ENCODE measurements at places on chromosomes 5 and 9.

DNA sequence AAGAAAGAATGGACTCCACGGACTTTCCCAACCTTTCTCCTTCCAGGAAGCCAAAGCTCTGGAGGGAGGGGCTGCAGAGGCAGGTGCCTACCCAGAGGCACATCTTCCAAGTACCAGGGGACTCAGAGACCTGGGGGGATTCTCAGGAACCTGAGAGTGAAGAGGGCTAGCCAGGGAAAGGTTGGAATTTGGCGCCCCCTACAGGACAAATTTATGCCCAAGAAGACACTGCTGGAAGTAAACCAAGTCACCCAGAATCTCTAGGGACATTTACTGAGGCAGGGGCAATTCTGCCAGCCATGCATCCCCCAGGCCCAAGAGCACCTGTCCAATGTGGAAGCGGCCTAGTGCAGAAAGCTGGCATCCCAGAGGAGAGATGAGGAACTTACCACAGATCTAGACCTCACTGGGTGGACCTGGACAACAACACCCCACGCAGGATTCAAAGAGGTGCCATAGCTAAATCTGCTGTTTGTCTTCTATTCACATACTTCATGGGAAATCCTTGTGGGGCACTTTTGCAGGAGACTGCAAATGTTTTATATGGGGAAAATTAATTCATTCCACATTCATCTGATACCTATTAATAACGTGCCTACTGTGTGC lies 25.9 kb upstream of the IDNK start:
- DNase-seq: peak; percentile 21

DNA sequence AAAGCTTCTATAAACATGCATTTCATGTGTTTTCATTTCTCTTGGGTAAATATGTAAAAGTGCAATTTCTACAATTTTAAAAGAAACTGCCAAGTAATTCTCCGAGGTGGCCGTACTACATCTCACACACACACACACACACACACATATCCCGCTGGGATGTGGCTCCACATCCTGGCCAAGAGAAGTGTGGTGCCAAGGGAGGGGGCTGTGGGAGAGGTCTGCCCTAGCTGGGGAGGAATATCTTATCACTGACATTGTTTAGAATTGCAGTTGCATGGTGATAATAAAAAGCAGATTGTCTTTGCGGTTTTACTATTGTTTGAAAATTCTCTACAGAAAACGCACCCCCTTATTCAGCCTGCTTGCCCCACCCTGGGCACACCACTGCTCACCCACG lies 558.4 kb downstream of the BNC2 start:
- DNase-seq: no peak

DNA sequence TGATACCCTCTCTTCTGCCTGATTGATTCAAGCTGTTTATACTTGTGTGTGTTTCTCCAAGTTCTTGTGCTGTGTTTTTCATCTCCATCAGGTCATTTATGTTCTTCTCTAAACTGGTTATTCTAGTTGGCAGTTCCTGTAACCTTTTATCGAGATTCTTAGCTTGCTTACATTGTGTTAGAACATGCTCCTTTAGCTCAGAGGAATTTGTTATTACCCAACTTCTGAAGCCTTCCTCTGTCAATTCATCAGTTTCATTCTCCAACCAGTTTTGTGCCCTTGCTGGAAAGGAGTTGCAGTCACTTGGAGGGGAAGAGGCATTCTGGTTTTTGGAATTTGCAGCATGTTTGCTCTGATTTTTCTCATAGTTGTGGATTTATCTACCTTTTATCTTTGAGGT lies 126.2 kb upstream of the FTMT start:
- no peak for DNase-seq

DNA sequence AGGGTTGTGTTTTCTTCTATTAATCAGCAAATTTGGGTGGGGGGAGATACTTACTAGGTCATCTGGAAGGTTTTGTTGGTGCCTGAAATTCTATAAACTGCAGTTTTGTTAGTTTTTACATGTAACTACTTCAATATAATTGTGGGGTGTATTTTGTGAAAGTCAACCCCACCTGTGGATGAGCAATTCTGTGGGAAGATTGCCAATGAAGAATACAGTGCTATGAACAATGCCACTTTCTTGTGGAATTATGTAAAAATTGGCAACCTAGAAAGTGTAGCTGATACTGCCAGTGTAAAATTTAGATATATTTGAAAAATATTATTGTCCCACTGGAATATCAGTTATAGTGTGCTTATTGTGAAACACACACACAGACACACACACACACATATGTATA lies 80.7 kb downstream of the VCAN start:
- DNase-seq: no peak
